ENCODE measurements at places on chromosomes 6 and 20.

DNA sequence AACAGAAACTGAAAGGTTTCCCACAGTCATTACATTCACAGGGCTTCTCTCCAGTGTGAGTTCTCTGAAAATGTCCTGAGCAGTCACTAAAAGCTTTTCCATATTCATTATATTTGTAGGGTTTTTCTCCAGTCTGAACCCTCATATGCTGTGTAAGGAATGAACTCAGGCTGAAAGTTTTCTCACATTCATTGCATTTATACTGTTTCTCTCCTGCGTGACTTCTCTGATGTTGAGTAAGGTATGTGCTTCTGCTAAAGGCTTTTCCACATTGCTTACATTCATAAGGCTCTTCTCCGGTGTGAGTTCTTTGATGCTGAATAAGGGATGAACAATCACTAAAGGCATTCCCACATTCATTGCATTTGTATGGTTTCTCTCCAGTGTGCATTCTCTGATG lies 29.8 kb upstream of the ZNF391 start:
- DNase-seq, result no peak

- no peak for DNase-seq
Observed at GRCh38 chr6:139311831-139312230, 20.0 kb upstream of the TXLNB start.

GRCh38 chr6:41492261-41492891 lies 53.8 kb upstream of the FOXP4 start:
- DNase-seq, result no peak

GRCh38 chr20:35363190-35363589 lies 48.6 kb downstream of the UQCC1 start:
- no peak for DNase-seq

DNA sequence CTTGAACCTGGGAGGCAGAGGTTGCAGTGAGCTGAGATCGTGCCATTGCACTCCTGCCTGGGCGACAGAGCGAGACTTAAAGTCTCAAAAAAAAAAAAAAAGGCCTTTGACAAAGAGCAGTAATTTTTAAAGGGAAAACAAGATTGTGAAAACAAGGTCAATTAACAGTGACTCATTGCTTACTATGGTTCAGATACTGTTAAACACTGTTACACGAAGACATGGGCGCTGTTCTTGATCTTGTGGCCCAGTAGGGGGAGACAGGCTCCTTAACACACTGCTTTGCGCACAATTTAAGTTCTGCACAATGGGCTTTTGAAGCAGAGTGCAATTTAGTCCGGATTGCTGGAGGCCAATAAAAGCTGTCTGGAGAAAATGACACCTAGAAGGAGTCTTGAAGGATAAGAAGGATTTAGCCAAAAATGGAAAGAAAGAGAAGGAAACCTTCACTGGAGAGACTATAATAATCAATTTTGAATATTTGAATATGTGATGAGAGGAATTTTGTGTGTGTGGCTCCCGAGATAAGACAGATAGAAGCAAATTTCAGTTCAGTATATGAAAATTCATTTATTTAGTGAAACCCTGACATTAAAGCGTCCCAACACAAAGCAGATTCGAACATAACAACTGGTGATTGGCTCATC lies 6.0 kb upstream of the LATS1 start:
- DNase-seq, result peak; percentile 60

DNA sequence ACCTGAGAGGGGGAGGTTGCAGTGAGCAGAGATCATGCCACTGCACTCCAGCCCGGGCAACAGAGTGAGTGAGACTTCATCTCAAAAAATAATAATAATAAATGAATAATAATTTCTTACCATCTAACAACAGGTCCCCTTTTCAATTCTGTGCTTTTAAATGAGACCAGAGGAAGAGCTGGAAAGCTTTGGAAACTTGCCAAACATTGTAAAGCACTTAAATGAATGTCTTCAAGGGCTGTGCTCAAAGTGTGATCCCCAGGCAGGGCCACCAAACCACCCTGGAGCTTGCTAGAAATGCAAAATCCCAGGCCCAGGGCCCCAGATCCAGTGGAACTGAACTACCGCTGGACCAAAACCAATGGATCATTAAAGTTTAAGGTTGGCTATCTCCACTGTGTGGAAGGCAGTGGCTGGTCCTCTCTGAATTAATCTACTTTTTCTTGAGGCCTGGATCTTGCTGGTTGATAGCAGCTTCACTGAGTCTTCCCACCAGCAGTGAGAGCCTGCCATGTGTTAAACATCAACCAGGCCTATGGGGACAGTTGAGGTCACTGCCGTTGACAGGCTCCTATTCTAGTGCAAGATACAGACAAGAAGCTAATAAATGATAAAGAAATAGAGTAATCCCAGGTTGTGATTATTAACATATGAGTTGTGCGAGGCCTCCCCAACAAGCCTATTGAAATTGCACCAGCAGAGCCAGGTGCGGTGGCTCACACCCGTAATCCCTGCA lies 23.7 kb upstream of the TFAP2C start:
- DNase-seq, result no peak

GRCh38 chr6:141107591-141108160 lies 1025.0 kb upstream of the GJE1 start:
- peak; percentile 19 for DNase-seq

DNA sequence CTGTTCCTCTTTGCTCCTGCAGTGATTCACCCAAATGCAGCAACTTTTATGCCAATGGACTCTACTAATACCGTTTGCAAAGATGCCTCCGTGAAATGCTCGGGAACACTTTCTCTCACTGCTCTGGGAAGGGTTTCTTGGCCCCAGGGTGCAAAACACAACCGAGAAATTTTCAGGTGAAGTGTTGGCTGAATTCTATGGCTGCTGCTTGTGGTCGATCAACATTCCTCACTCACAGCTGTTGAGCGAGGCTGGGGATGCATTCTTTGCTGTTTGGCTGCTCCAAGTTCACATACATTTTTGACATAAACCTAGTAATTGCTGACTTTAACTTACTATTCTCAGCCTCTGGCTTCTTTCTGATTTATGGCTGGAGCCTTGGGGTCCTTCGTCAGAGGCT lies 342.0 kb upstream of the CHD6 start:
- no peak for DNase-seq

DNA sequence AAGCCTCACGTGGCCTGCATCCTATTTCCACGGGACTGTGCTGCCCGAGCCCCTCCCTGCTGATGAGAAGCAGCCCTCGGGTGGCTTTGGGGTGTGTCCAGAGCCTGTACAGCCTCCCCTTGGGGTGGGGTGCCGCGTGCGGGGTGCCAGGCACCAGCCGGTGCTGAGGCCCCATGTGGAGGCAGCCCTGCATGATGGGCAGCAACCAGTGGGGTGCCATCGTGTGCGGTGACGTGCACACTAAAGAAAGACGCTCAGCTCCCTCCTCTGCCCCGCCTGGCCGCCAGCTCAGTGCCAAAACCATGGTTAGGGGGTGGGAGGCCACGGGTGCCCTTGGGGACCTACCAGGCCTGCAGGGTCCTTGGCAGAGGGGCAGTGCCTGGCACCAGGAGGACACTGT lies 26.2 kb downstream of the NTSR1 start:
- DNase-seq, result no peak

DNA sequence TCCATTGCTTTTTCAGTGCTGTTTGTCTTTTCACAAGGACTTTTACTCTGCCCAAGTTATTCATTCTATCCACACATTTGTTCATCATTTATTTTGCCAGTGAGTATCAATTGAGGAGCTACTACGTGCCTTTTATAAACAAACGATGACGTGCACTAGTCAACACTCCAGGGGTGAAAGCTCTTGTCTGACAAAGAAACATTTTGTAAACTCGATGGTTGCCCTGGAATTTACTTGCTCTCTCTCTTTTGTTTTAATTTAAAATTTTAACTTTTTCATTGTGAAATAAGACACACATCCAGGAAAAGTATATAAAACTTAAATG lies 8.3 kb upstream of the MRPS18A start:
- no peak for DNase-seq

DNA sequence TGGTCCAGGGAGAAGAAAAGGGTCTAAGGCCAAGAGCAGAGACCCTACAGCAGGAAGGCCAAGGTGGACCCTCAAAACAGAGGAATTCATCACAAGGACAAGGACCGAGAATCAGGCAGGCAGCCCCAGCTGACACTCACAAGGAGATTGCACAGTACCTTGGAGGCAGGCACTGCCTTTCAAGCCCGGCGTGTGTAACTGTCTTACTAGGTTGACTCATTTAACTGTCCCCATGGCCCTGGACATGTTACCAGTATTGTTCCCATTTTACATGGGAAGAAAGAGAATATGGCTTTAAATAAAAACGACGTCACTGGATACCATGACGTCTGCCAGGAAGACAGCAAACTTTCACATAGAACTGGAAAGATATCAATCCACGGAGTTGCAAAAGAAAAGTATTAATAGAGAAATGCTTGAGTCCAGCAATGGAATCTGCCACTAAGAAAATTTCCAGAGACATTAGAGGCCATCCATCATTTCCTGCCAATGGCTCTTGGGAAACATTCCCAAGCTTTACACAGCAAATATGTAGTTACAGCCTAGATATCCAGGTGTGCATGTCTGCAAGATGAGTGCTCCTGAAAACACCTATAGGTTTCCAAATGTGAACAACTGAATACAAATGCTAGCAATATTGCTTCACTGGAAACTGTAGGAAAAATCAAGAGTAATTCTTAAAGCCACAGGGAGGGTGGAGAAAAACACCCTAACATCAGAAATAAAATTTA lies 111.5 kb upstream of the RPS6KA2 start:
- no peak for DNase-seq

GRCh38 chr6:30767158-30767943 lies 23.0 kb upstream of the IER3 start:
- no peak for DNase-seq

DNA sequence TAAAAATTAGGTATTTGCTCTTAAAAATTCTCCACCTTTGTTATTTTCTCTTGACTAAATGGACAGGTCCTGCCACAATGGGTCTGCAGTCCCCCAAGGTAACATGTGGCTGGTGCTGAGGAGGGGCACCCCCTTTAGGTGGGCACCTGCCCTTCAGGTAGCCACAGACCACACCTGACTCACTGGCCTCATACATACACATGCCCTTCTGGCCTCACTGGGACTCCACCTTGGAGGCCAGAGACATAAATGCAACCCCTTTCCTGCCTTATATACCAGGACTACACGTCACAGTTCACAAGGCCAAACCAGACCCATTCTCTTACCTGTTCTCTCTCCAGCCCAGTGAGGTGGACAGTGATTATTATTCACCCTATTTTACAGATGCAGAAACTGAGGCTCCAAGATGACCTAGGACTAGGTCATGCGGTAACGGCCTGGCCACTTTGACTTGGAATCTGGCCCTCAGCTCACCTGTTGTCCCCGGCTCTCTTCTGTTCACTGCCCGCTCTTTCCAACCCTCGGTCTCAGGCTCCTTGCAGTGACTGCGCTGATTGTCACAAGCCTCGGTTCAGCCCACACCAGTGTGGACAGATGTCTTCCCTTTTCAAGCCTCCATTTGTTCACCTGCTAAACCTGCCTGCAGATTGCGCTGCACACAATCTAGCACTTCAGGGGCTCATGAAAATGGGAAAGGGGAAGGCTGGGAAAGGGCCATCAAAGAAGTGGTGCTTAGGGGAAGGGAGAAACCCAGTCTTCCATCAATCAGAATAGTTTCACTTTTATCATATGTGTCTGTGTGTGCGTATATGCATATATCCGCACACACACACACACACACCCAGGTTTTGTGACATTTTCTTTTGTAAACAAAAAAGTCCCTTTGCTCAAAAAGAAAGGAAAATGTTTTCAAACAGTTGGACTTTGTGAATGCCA lies 121.7 kb downstream of the BCAS1 start:
- DNase-seq, result no peak

DNA sequence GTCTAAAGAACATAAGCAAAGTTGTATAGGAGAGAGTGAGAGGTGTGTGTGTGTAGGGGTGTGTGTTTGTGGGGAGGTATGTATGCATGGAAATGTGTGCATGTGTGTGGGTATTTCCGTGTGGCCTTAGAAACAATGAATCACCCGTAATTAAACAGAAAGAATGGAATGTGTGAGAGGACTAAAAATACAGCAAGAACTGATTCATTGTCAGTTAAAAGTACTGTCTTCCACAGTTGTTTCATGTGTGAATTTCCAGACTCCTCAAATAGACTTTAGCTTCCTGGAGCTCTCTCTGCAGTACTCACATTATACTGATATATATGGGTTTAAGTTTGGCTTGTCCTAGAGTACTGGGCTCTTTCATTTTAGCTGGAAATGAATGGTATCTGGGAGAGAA lies 145.7 kb downstream of the RIMS1 start:
- peak; percentile 24 for DNase-seq

- peak; percentile 96 for DNase-seq
Observed at GRCh38 chr6:73985891-73986290, 289.9 kb downstream of the CD109 start.

DNA sequence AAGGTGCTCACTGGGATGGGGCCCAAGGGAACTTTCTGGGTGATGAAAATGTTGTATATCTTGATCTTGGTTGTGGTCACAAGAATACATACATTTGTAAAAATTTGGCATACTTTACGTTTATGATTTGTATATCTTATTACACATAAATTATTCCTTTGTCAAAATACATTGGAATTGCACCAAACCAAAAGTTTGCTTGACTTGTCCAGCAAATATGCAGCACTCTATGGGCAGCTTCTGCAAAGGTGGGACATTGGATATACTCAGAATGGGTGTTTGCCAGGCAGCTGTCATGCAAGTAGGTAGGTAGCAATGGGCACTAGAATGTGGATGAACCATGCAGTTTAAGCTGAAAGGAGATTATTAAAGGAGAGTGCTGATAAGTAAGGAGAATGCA lies 78.0 kb downstream of the LAMP5 start:
- DNase-seq, result no peak

- DNase-seq, result peak; percentile 58
Observed at GRCh38 chr6:28474441-28475219, 31.3 kb upstream of the ZSCAN23 start.

GRCh38 chr20:52434041-52434425 lies 242.5 kb upstream of the ZFP64 start:
- no peak for DNase-seq

DNA sequence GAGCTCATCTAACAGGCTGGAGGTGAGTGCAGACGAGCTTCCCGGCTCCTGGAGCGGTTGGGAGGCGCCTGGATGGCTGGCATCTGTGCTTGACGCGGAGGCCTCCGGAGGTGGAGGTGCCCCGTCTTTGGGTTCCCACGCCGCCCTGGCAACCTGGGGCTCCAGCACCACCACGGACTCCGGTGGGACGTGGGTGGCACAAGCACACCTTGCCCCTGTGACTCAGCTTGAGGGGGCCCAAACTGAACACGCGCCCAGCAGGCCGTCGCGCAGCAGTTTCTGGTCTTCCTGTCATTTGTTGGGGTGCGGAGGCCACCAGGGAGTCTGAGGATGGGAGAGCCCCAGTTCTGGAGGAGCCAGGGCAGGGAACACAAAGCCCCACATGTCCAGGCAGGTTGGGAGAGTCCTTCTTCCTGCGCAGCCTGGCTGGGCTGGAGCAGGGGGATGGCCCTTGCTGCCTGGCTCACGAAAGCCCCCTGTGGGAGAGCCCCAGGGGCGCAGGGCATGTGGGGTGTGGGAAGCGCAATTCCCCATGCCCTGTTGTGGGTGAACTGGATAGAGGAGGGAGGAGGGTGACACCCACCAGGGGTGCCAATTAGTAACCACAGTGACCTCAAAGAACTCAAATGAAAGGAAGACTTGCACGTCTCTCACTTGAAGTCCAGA lies 1378.6 kb upstream of the DEFB115 start:
- no peak for DNase-seq

GRCh38 chr20:47343007-47343472 lies 13.5 kb downstream of the ZMYND8 start:
- DNase-seq, result no peak
